ENCODE measurements at places on chromosomes 5 and 9.

- no peaks in the 10 kb centered on the region for H3K27me3 ChIP-seq
- H3K27ac ChIP-seq, result no peak overlapping the region
- H3K36me3 ChIP-seq, result no peaks in the 10 kb centered on the region
- DNase-seq, result peak; percentile 25
- no peak overlapping the region for H3K4me3 ChIP-seq
- no peaks in the 10 kb centered on the region for H3K4me1 ChIP-seq
Observed at GRCh38 chr9:114680259-114681001, 1.6 kb downstream of the TEX48 start.

- no peak overlapping the region for H3K27ac ChIP-seq
- no peak overlapping the region for H3K4me3 ChIP-seq
- H3K4me1 ChIP-seq, result no peaks in the 10 kb centered on the region
- DNase-seq, result no peak
Observed at GRCh38 chr5:122756264-122756911, 18.5 kb upstream of the SNX2 start.

DNA sequence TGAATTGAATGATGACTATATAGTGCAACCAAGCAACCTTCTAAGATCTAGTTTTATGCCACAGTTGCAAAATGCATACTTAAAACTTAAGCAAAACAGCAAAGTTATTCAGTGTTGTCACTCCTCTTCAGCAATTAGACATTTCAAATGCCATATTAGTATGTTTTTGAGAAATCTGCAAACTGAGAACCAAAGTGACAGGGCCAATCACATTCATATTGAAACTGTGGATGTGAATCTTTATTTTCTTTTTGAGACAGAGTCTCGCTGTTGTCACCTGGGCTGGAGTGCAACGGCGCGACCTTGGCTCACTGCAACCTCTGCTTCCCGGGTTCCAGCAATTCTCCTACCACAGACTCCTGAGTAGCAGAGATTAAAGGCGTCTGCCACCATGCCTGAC, 249.2 kb upstream of the EFNA5 start:
- H3K36me3 ChIP-seq, result no peaks in the 10 kb centered on the region
- DNase-seq, result no peak
- no peak overlapping the region for H3K4me3 ChIP-seq
- no peaks in the 10 kb centered on the region for H3K27me3 ChIP-seq
- no peak overlapping the region for H3K27ac ChIP-seq

DNA sequence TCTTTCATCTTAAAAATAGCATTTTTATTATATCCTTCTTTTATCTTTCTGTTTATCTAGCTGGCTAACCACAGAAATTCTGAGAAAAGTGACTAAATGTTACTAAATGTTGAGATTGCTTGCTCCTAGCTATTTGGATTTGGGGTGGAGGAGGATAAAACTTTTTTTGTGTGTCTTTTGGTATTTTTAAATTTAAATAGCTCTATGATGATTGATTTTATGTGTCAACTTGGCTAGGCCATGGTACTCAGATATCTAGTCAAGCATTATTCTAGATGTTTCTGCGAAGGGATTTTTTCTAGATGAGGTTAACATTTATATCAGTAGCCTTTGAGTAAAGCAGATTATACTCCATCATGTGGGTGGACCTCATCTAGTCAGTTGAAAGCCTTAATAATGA, 75.0 kb downstream of the GCNT1 start:
- DNase-seq, result no peak
- no peak overlapping the region for H3K4me3 ChIP-seq
- H3K4me1 ChIP-seq, result peaks cover 3% of the 10 kb centered on the region
- no peaks in the 10 kb centered on the region for H3K27me3 ChIP-seq

DNA sequence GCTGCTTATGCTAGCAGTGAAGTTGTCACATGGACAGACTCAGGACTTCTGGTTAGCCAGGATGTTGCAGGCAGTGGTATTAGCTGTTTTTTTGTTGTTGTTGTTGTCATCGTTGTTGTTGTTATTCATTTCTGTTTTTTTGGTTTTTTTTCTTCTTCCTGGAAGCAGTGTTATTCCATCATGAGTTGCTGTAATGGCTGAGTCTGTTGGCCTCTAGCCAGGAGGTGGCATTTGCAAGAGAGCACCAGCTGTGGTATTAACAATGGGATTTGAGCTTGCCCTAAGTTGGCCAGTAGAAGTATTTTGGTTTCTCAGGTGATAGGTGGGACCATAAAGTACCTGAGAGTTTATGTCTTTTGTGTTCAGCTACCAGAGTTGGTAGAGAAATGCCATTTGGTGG, 561.1 kb downstream of the KCTD16 start:
- H3K27ac ChIP-seq, result no peak overlapping the region
- no peaks in the 10 kb centered on the region for H3K4me1 ChIP-seq
- DNase-seq, result no peak
- no peak overlapping the region for H3K4me3 ChIP-seq

- H3K27ac ChIP-seq, result peak overlapping the region; percentile 94
- DNase-seq, result peak; percentile 65
- H3K4me1 ChIP-seq, result peaks cover 33% of the 10 kb centered on the region
- H3K36me3 ChIP-seq, result no peaks in the 10 kb centered on the region
Observed at GRCh38 chr5:138884554-138884953, 9.4 kb upstream of the LRRTM2 start.

- no peak for DNase-seq
- H3K36me3 ChIP-seq, result no peaks in the 10 kb centered on the region
- peaks cover 20% of the 10 kb centered on the region for H3K4me1 ChIP-seq
- H3K4me3 ChIP-seq, result no peak overlapping the region
- H3K27ac ChIP-seq, result no peak overlapping the region
- H3K27me3 ChIP-seq, result no peaks in the 10 kb centered on the region
Observed at GRCh38 chr9:119044806-119045205, 324.4 kb downstream of the BRINP1 start.

DNA sequence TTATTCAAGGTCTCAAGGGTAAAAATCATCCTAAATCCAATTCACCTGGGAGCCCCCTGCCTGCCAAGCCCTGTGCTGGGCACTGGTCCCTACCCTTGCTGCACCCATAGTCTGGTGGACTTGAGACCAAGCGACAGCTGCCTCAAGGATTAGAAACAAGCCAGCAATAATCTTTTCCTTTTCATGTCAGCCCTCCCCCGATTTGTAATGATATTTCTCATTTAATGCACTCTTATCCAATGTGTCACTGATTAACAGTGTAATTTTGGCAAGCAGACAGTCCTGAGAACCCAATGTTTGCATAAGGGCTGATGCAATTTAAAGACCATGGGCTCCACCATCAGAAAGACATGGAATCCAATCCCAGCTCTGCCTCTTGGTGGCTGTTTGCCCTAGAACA, 108.9 kb downstream of the ACTL7B start:
- no peak for DNase-seq
- no peaks in the 10 kb centered on the region for H3K4me1 ChIP-seq
- H3K4me3 ChIP-seq, result no peak overlapping the region
- no peak overlapping the region for H3K27ac ChIP-seq

GRCh38 chr9:86185872-86186271, 73.6 kb downstream of the C9orf153 start:
- H3K36me3 ChIP-seq, result no peaks in the 10 kb centered on the region
- no peak overlapping the region for H3K27ac ChIP-seq
- DNase-seq, result no peak
- no peaks in the 10 kb centered on the region for H3K27me3 ChIP-seq
- no peak overlapping the region for H3K4me3 ChIP-seq
- peaks cover 18% of the 10 kb centered on the region for H3K4me1 ChIP-seq

- no peak for DNase-seq
- no peaks in the 10 kb centered on the region for H3K27me3 ChIP-seq
- H3K36me3 ChIP-seq, result no peaks in the 10 kb centered on the region
- no peak overlapping the region for H3K4me3 ChIP-seq
Observed at GRCh38 chr9:121725008-121725775, 73.8 kb downstream of the DAB2IP start.

DNA sequence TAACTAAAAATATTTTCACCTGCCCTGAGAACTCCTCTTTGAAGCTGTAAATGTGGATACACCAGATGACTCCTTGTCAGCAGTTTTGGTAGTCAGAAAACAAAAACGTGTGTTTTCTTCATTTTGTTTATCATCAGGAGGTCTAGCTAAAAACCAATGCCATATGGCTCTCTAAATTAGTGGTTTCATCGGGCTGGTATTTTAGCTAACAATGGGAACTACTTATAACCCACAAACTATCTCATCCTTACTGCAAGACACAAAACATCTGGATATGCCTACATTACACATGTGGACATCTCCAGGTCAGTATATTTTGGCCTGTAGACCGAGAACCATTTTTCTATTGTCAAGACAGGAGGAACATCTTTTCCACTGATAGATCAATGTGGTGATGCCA, 56.2 kb downstream of the GAS1 start:
- H3K27me3 ChIP-seq, result no peaks in the 10 kb centered on the region
- H3K36me3 ChIP-seq, result no peaks in the 10 kb centered on the region
- no peak for DNase-seq
- H3K4me1 ChIP-seq, result peaks cover 6% of the 10 kb centered on the region
- H3K27ac ChIP-seq, result no peak overlapping the region

DNA sequence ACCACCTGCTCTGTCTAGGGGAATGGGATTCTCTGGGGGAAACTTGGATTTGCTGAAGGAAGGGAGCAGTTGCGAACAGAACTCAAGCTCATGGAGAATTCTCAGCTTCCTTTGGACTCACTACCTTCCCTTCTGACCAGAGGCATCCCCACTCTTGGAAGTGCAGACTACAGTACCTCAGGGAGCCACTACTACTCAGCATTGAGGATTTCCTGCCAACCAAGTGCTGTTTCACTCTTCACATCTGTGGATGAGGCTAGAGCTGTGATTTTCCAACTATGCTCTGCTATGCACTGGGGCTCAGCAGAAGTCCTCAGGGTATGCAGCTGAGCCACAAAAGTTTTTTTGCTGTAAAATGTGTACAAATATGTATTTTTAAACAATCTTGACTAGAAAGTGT, 43.9 kb downstream of the MACROH2A1 start:
- DNase-seq, result no peak
- no peaks in the 10 kb centered on the region for H3K4me1 ChIP-seq
- no peaks in the 10 kb centered on the region for H3K36me3 ChIP-seq
- no peaks in the 10 kb centered on the region for H3K27me3 ChIP-seq
- no peak overlapping the region for H3K4me3 ChIP-seq

- no peak overlapping the region for H3K27ac ChIP-seq
- H3K36me3 ChIP-seq, result no peaks in the 10 kb centered on the region
- H3K4me3 ChIP-seq, result no peak overlapping the region
- H3K27me3 ChIP-seq, result no peaks in the 10 kb centered on the region
- DNase-seq, result no peak
Observed at GRCh38 chr5:91607675-91608074, 224.6 kb upstream of the ARRDC3 start.

DNA sequence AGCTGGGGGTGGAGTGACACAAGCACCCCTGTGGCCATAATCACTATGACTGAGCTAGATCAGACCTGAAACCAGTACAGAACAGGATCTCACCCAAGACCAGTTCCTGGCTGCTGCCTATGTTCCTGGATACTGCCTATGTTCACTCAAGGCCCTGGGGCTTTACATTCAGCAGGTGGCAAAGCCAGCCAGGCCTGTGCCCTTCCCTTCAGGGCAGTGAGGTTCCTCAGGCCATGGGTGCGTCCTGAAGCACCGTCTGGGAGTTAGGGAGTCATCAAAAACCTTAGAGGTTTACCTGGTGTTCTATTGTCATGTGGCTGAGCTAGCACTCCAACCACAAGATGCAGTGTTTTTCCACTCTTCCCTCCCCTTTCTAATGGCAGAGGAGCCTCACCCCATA, 419.8 kb downstream of the TMEM232 start:
- DNase-seq, result no peak
- H3K4me1 ChIP-seq, result no peaks in the 10 kb centered on the region
- no peaks in the 10 kb centered on the region for H3K27me3 ChIP-seq
- no peak overlapping the region for H3K4me3 ChIP-seq
- no peaks in the 10 kb centered on the region for H3K36me3 ChIP-seq

- peaks cover 65% of the 10 kb centered on the region for H3K36me3 ChIP-seq
- peaks cover 29% of the 10 kb centered on the region for H3K4me1 ChIP-seq
- no peak overlapping the region for H3K4me3 ChIP-seq
- no peak for DNase-seq
- H3K27ac ChIP-seq, result 0 out of 2 replicates have a peak overlapping the region, but pooled peaks have one; percentile 59
Observed at GRCh38 chr5:173320259-173320658, 8.0 kb downstream of the STC2 start.

DNA sequence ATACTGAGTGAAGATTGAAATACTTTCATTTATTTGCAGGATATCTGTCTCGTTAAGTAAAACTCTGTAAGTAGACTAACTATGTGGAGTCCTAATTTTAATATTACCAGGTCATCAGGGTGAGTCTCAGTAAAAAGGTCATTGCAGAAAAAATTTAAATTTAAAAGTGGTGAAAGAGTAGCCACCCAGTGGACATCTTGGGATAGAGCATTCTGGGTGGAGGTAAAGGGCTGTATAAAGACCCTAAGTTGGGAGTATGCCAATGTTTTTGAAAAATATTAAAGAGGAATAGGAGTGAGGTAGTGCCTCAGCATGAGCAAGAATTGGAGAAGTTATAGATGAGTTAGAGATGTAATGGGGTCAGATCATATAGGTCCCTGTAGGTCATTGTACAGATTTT, 145.5 kb downstream of the HMHB1 start:
- no peaks in the 10 kb centered on the region for H3K36me3 ChIP-seq
- no peaks in the 10 kb centered on the region for H3K27me3 ChIP-seq
- H3K4me3 ChIP-seq, result no peak overlapping the region
- H3K27ac ChIP-seq, result no peak overlapping the region
- peak; percentile 41 for DNase-seq

GRCh38 chr5:78899922-78900362, 85.2 kb downstream of the ARSB start:
- no peak overlapping the region for H3K27ac ChIP-seq
- H3K4me3 ChIP-seq, result no peak overlapping the region
- H3K4me1 ChIP-seq, result no peaks in the 10 kb centered on the region
- H3K36me3 ChIP-seq, result no peaks in the 10 kb centered on the region
- DNase-seq, result peak; percentile 91

- no peaks in the 10 kb centered on the region for H3K36me3 ChIP-seq
- no peaks in the 10 kb centered on the region for H3K27me3 ChIP-seq
- H3K4me1 ChIP-seq, result peaks cover 6% of the 10 kb centered on the region
- no peak for DNase-seq
Observed at GRCh38 chr5:131992370-131992769, 19.1 kb downstream of the ACSL6 start.
